ENCODE measurements at places on chromosomes 1 and 21.
A peak's percentile ranks its signal among the peaks of the same experiment; 100 is the strongest.

DNA sequence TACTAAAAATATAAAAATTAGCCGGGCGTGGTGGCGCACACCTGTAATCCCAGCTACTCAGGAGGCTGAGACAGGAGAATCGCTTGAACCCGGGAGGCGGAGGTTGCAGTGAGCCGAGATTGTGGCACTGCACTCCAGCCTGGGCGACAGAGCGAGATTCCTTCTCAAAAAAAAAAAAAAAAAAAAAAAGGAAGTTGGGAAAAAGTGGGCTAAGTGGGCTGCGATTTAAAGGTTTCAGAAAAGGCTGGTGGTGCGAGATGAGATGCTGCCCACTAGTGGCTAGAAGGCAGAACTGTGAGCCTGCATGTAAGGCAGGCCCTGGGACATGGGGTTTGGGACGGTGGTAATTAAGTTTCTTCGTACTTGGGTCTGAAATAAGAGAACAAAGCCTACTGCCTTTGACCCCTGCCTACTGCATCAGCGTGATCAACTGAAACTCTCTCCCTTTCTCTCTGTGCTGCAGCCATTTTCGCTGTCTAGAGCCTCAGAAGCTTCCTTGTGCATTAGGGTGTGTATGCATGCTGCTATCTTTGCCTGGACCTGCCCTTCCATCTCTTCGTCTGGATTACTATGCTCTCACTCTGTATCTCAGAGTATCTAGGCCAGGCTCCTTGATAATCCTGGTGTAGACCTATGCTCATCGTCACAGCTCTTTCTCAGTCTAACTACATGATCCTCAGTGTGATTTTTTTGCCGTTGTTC is 12.4 kb downstream of the FMOD start:
- peak; percentile 82 for DNase-seq

GRCh38 chr1:229034342-229034741 is 236.6 kb upstream of the RAB4A start:
- DNase-seq, result no peak

GRCh38 chr1:30415171-30415940 is 308.0 kb downstream of the MATN1 start:
- no peak for DNase-seq

- peak; percentile 22 for DNase-seq
These were observed 109.6 kb downstream of the ZBTB18 start for GRCh38 chr1:244160455-244161235.

- DNase-seq, result peak; percentile 46
These were observed 25.5 kb downstream of the CAPN9 start for GRCh38 chr1:230772457-230773395.

DNA sequence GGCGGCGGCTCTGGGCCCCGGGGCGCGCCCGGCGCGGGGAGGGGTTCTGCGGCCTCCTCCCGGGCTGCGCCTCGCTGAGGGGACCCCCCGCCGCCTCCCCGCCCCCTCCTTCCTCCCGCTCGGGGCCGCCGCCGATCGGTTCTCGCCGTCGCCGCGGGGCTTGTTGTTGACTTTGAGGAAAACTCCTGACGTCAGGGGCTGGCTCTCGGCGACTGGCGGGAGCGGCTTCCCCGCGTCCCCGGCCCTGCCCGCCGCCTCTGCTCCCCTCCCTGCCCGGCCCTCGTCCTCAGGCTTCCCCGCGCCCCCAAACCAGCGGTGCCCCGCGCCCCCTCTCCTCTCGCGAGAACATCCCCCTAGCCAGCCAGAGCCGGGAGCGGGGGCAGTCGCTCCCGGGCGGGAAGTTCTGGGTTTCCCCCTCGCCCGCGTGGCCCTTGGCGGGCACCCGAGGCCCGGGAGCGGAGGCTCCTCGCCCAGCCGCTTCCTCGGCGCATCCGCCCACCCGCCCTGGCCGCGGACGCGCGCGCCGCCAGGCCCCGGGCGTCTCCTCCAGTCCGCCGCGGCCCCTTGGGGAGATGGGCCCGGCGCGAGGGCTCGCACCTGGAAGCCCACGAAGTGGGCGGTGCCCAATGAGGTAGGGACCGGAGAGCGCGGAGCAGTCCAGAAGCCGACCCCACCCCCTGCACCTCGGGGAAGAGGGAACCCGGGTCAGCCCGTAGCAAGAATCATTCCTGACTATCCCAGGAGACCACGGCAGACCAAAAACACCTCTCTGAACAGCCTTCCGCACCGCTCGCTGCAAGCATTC is 611 bp upstream of the AKT3 start:
- peak; percentile 88 for DNase-seq

- DNase-seq, result no peak
These were observed 16.0 kb upstream of the TBX15 start for GRCh38 chr1:119004129-119004527.

- DNase-seq, result no peak
These were observed 138.3 kb upstream of the GALNT2 start for GRCh38 chr1:229928767-229929166.

GRCh38 chr1:204112876-204113730 is 38.7 kb downstream of the ETNK2 start:
- DNase-seq, result no peak

- DNase-seq, result no peak
These were observed 1.1 kb downstream of the SRM start for GRCh38 chr1:11058595-11059154.

DNA sequence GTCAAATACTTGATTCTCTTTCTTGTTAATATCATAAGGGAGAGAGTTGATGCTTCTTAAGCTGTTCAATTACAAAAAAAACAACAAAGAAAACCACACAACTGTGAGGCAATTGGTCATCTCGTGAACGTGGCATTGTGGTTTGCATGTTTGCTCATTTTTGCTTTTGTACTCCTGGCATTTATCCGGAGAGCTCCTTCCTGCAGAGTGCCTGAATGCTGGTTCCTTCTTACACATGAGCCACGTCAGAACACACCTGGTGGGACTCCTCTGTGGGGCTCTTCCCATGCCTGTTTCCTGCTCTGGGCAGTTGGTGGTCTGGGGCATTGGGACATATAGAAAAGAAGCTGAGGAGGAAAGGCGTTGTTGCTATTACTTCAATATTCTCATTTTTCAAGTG is 25.7 kb downstream of the KCNK1 start:
- DNase-seq, result peak; percentile 72

DNA sequence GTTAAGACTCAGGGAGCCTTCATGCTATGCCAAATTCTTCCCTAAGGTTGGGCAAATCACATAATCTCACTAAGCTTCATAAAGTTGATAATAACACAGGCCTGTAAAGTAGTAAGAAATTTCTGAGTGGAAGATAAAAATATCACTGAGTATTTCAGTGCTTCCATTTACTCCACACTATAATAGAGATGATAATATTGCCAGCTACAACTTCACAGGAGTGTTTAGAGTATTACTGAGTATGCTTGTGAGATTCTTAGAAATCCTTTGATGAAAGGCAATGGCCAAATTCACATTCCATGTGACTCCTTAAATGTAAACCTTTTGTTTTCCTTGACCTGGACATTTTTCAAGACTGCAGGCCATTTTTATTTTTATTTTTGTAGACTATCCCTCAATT is 10.4 kb downstream of the ITGB3BP start:
- DNase-seq, result no peak

DNA sequence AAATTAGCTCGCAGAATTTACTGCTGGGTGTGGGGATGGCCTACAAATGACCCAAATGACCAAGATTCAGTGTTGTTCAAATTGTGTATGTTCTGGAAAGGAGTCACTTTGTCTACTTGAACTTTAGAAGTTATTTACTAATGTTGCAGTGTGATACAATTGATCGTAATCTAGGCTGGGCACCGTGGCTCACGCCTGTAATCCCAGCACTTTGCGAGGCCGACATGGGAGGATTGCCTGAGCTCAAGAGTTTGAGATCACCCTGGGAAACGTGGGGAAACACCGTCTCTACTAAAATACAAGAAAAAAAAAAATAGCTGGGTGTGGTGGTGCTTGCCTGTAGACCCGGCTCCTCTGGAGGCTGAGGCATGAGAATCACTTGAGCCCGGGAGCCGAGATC is 57.6 kb upstream of the TMPRSS2 start:
- no peak for DNase-seq

- DNase-seq, result no peak
These were observed 11.7 kb downstream of the ATP1B1 start for GRCh38 chr1:169118227-169118626.

GRCh38 chr1:58524353-58524945 is 22.1 kb downstream of the OMA1 start:
- DNase-seq, result no peak

DNA sequence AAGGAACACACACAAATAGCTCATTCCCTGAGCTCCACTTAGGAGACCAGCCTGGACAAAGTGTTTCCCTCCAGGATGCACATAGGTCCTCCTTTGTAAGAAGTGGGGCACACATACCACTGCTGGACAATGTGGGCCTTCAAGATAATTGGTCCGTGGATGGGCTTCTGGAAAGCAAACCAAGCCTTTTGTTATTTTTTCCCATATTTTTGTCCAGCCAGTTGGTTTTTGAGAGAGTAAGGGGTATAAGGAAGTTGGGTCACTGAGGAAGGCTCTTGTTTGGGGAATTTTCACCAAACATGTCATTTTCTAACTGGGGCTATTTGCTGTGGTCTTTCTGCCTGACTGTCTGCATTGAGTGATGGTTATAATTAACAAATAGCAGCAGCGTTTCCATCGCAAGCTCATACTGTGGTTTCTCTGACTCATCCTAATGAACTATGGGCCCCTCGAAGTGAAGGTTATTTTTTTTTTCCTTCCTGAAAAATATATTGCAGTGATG is 306.3 kb upstream of the DUSP10 start:
- DNase-seq, result peak; percentile 82

GRCh38 chr1:53308506-53308905 is 19.4 kb downstream of the LRP8 start:
- DNase-seq, result peak; percentile 47

GRCh38 chr1:75136195-75136815 is 2.1 kb downstream of the LHX8 start:
- peak; percentile 44 for DNase-seq

DNA sequence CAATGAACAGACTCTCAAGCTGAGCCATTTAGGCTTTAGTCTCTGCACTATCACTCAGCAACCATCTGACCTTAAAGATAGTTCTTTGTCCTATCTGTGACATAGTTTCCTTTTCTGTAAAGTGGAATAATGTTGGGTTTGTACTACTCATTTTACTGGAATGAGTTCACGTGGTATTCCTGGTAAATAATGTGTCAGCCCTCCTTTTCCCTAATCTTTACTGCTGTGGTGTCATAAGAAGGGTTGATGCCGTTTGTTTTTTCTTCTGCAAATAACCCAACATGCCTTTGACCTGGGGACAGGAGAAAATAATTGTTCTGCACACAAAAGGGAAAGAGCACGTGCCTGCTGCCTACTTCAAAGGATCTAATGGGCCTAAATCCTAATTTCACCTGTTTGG is 297.8 kb downstream of the BRINP3 start:
- DNase-seq, result peak; percentile 42

- no peak for DNase-seq
These were observed 1.9 kb downstream of the ADARB1 start for GRCh38 chr21:45076245-45076711.

- DNase-seq, result no peak
These were observed 26.4 kb upstream of the RNF187 start for GRCh38 chr1:228460821-228461220.

- DNase-seq, result no peak
These were observed 10.1 kb upstream of the NTPCR start for GRCh38 chr1:232940262-232940661.

GRCh38 chr1:67264899-67265298 is 42.8 kb upstream of the IL12RB2 start:
- no peak for DNase-seq

- no peak for DNase-seq
These were observed 161.6 kb upstream of the VAMP3 start for GRCh38 chr1:7609311-7609994.

GRCh38 chr21:45592208-45592619 is 50.0 kb upstream of the SLC19A1 start:
- DNase-seq, result no peak

DNA sequence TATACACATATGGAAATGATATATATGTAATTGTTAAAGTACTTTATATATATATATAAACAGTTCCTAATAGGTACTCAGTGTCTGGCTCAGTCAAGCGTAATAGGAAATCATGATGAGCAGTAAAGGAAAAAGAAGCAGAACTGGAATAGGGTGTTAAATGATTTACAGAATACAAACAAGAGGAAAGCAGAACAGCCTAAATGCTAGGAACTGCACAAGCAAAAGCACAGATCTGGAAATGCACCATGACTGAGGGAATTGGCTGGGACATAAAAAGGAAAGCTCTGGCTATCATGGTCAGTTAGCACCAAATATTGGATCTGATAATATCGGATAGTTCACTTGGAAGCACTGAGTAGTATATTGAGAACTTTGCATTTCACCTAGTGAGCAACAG is 51.8 kb downstream of the SLC44A5 start:
- no peak for DNase-seq

- DNase-seq, result no peak
These were observed 1251.1 kb downstream of the AMY1C start for GRCh38 chr1:105000793-105001192.

GRCh38 chr1:244957525-244957924 is 93.2 kb upstream of the HNRNPU start:
- no peak for DNase-seq

DNA sequence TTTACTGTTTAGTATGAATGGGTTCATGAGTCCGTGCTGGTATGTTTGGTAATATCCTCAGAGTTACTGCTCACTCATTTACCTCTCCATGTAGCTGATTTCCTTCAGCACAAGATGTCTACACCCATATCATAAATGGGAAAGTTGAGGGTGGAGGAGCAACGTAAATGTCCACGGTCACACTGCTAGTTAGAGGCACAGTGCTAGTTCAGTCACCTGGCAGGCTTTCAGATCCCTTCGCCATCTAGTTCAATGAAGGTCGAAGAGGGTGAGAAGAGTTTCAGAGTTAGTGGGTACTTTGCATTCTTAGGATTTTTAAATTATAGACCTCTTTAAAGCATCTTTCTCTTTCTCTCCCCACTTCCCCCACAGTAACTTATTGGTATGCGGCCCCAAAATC is 218.8 kb downstream of the ZP4 start:
- no peak for DNase-seq

- DNase-seq, result no peak
These were observed 158.2 kb upstream of the KLHDC7A start for GRCh38 chr1:18322368-18323032.

DNA sequence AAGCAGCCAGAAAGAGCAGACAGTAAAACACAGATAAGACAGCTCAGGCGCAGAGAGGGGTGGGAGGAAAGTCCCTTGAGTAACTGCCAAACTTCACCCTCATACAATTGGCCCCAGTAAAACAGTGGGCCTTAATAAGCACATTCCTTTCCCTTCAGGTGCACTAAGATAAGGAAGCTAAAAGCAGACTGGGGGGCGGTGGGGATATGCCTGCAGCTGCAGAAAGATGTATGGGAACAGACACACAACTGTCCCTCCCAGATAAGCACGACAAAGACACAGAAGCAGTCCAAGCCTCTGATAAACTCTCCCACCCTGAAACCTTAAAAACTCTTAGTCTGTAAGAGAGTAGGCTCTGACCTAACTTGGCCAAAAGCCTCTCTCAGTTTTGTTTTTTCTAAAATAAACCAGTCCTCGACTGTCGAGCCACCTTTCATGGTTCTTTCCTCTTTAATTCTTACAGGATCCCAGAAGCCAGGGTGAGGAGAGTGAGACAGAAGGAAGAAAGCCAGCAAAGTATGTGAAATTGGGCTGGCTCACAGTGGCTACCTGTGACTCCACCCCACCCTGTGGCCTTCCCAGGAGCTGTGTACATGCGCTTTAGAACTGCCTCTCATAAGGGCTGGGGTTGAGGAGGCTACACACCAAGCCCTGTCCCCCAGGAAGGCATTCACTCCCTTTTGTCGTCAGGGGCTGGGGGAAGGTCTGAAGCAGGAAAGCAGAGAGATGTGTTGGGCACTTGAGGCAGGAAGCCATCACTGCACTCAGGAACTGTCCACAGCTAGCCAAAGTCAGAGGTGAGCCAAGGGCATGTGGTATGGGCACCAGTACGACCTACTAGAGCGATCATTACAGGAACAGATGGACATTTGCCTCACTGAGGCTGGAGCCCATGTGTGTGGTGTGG is 4.6 kb downstream of the PGLYRP4 start:
- no peak for DNase-seq
